Stimulated activated CD4-positive, alpha-beta T cell treated with anti-CD3 and anti-CD28 coated beads, Interleukin-1b, Interleukin-23, amount 100 ng/mL, for 24 hours (primary cell): ENCODE measurements at places on chromosomes 2 and 18.

DNA sequence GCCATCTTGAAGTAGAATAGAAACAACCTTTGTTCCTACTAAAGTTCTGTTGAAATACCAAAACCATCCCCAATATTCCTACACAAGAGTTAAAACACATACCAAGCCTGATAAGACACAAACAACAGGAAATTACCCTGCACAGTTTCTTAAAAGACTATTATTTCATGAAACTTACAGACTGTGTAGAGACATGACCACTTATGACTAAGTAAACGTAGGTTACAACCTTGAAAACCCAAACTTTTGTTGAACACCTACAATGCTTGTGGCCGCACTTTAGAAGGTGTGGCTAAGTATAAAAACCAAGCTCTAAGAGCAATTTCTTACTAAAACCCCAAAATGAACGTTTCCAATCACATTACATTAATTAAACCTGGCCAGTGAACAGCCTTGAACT lies 2.0 kb downstream of the SMAD2 start:
- DNase-seq, result no peak

DNA sequence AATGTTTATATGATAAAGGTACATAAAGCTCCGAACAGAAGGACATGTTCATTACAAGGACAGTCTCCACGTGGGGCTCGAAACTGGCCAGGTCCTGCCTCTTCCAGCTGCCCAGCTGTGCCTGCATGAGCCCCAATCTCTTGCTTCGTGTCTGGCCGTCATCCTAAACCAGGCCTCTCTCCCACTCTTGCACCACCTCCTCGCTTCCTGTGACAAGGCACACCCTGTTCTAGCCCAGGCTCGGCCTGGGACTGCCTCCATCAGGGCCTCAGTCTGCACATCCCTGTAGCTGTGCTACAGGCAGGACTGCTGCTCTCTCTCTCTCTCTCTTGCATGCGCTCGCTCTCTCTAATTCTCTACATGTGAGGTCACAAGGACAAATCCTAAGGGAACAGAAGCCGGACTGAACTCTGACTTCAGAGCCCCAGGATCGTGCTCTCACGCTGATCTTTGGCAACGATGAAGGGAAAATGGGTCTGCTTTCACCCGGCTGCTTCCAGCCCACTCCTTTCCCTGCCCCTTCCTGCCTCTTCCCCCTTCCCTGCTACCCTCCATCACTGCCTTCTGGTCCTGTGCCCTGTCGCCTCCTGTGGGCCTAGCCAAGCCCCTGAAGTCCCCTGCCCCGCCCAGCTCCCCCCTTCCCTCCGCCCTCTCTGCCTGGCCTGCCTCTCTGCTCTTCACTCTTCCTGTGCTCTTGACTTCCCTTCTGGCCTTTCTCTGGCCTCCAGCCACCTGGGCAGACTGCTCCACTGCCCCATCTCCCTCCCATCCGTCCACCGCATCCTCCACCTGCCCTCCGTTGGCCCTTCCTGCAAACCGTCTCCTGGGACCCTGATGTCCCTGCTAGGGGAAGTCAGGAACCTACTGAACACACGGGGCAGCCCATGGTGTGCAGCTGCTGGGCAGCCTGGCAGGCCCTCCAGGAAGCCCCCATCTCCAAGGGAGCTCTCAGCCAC lies 7.8 kb upstream of the GPR55 start:
- DNase-seq, result no peak

DNA sequence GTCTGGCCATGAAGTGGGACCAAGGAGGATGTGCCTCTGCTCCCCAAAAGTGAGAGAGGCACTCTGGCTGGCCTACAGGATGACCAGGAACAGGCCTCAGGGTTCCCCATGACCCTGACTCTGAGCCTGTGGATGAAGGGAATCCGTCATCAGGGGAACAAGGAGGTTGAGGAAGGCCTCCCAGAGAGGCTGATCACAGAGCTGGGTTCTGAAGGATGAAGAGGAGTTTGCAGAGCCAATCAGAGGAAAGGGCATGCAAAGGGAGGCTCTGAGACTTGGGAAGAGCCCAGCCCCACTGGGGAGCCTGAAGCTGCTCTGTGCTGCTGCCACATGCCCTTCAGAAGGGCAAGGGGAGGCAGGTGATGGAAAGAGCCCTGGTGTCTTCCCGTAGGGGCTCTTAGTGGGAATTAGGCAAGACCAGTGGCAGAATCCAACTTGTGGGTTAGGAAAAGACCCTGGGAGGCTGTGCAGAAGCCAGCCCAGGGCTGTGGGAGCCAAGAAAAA lies 141.3 kb upstream of the ID2 start:
- no peak for DNase-seq

GRCh38 chr18:54161267-54161666 lies 63.2 kb downstream of the MBD2 start:
- no peak for DNase-seq

DNA sequence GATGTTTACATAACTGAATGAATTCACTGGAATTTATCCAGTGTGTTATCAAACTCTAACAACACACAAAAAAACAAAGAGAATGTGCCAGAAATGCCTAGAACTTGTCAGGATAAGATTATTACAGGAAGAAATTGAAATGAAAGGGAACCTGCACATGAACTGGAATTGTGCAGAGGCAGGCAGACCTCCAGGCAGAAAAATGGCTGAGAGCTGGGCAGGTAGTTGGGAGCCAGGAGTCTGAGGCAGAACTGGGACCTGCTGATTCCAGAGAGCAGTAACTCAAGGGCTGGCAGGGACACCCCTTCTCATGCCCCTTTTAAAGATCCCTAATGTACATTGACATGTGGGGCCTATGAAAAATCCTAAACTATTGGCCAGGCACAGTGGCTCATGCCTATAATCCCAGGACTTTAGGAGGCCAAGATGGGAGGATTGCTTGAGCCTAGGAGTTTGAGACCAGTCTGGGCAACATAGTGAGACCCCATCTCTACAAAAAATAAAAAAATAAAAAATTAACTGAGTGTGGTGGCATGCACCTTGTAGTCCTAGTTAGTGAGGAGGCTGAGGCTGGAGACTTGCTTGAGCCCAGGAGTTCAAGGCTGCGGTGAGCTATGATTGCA lies 674 bp upstream of the SP110 start:
- no peak for DNase-seq

GRCh38 chr2:197328461-197328860 lies 17.9 kb upstream of the ANKRD44 start:
- no peak for DNase-seq

- no peak for DNase-seq
These were observed 256.2 kb downstream of the DLGAP1 start for GRCh38 chr18:4198956-4199355.

DNA sequence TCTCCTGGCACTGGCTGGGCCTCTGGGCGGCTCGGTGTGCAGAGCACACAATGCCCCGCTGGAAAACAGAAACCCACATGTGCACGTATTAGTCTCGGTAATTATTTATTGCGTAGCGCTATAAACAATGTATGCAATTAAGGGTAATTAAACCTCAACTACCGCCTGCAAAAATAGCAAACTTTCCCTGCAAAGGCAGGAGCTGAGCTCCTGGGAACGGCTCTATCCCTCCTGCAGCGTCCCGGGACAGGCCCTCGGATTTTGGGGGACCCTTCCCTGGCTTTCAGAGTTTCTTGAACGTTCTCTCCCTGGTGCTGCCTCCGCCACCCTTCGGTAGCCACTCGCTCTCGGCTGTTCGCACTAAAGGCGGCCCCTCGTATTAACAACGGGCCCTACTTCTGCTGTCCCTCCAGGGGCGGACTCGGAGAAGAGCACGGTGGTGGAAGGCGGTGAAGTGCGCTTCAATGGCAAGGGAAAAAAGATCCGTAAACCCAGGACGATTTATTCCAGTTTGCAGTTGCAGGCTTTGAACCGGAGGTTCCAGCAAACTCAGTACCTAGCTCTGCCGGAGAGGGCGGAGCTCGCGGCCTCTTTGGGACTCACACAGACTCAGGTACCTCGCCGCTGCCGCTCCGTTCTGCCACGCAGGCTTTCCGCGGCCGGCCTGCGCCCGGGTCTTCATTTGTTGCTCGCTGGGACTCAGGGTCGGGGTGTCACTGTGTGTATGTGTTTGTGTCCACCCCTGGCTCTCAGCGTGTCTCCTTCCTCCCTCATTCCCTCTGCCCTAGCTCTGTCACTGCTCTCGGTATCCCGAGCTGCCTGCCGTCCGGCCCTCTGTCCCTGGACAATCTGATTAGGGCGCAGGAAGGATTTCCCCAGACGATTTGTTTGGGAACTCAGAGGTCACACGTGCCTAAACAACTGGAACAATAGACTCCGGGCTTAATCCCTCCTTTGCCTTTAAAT lies 1.2 kb downstream of the DLX1 start:
- no peak for DNase-seq

DNA sequence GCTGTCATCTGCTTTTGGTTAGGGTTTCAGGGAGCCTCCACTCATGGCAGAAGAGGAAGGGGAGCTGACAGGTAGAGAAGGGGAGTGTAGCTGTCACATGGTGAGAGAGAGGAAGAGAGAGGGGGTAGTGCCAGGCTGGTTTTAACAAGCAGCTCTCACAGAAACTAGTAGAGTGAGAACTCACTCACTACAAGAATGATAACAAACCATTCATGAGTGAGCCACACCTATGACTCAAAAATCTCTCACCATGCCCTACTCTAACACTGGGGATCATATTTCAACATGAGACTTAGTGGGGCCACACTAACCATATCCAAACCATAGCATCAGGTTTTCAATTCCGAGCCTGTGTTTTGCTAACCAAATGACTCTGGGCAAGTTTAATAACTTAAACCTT lies 274.9 kb upstream of the VWC2L start:
- DNase-seq, result no peak

GRCh38 chr2:42663828-42664227 lies 95.4 kb downstream of the MTA3 start:
- DNase-seq, result no peak

DNA sequence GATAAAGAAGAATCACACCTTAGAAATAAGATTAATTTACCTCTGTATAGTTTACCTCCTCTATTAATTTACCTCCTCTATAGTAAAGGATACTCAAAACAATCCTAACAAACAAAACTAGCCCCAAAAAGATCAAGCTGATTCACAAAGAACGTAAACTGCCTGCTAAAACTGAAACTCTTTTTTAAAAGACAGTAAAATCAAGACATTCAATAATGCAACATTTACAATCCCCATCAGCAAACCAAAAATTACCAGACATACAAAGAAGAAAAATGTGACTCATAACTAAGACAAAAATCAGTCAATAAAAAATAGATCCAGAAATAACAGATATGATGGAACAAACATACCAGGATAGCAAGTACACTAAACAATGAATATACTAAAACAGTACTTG lies 215.7 kb downstream of the ZEB2 start:
- DNase-seq, result no peak

- DNase-seq, result no peak
These were observed 411.0 kb downstream of the LRATD1 start for GRCh38 chr2:15043336-15044058.

DNA sequence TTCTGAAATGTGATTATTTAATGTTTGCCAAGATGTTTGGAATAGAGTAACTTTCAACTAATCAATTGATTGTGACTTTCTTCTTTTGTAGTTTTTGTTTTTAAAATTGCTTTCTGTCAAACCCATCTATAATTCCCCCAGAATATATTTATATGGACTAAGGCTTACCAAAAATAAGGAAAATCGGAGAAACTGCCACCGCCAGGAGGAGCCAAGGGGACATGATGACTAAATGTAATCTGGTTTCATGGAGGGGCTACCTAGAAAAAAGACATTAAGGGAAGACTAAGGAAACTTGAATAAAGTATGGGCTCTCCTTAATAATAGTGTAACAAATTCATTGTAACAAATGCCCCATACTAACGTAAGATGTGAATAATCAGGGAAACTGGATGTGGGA lies 19.5 kb downstream of the BOLA3 start:
- no peak for DNase-seq

DNA sequence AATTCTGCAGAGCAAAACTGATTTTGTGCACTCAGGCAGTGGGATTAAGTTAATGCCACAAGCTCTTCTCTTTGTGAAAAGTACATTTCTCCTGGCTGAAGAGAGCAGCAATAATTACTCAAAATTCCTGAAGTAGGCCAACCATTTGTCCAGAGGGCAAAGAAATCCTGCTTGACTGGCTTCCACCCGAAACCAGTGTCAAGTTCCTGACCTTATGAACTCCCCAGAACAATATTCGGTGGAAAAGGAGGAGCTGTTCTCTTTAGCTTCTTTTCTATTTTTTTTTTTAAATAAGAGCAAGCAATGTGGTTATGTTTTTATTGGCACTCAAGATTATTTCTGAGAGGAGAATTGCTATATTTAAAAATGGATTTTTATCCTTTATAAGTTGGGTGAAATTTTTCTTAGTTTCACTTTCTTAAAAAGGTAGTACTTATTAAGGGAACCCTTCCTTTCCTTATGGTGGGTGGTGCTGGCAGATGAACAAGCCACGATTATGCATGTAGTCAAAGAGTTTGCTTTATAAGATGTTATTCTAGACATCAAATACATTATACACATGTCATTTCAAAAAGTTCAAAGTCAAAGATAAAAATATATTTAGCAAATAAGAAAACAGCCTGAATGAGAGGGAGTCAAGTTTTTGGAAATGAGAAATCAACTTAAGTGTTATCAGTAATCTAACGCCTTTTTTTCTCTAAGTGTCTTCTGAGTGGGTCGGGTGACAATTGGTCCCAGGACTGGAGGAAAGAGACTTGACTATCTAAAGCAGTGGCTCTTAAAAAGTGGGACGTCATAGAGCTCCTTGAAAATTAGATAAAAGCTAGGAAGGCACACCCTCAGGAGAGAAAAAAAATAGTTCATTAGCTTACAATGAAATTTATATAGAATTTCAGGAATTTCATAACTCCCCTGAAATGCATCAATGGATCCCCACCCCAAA lies 194.5 kb downstream of the IKZF2 start:
- DNase-seq, result no peak

GRCh38 chr2:168300460-168300859 lies 53.1 kb upstream of the STK39 start:
- no peak for DNase-seq

DNA sequence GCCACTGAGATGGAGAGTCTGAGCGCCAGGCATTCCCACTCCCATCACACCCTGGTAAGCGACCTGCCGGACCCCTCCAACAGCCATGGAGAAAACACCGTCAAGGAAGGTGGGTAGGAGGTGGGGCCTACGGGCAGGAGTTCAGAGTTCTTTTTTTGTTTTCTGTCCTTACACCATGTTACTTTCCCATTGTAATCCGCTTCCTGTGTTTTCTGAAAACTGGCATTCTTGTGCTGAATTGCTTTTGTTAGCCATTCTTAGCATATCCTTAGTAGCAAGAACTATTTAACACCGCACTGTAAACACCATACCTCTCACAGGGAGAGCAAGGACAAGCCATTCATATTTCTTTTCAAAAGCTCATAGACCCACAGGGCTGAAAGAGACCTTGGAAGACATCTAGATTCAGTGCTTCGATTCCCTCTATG lies 46.2 kb downstream of the UNC80 start:
- DNase-seq, result no peak
